ENCODE measurements at places on chromosomes 4 and X.

GRCh38 chr4:8533274-8533865 lies 46.8 kb upstream of the GPR78 start:
- no peak for DNase-seq

DNA sequence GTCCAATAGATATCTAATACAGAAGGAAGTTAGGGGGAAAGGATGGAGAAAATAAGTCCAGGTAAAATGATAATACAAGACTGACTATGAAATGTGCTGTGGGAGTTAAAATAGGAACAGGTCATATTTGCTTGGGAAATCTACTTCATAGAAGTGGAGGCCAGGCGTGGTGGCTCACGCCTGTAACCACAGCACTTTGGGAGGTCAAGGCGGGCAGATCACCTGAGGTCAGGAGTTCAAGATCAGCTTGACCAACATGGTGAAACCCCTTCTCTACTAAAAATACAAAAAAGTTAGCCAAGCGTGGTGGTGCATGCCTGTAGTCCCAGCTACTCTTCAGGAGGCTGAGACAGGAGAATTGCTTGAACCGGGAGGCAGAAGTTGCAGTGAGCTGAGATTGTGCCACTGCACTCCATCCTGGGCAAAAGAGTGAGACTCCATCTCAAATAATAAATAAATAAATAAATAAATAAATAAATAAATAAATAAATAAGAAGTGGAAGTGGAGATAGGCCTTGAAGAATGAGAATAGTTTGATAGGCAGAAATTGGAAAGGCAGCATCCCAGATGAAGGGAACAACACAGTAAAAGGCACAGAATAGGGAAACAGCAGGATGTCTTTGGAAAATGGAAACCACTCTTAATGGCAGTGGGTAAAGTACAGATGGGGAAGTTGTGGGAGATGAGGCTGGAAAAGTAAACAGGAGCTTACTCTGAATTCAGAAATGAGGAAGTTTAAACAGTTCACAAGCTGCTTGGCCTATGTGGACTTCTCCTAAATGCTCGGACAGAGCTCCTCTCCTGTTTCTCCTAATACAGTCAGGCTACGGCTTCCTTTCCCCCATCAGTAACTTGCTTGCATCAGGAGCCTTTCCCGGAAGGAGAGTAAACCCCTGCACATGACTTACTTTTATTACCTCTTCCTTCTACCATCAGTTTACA lies 15.1 kb upstream of the GK start:
- no peak for DNase-seq

GRCh38 chr4:70868778-70869177 lies 29.1 kb upstream of the GRSF1 start:
- no peak for DNase-seq

DNA sequence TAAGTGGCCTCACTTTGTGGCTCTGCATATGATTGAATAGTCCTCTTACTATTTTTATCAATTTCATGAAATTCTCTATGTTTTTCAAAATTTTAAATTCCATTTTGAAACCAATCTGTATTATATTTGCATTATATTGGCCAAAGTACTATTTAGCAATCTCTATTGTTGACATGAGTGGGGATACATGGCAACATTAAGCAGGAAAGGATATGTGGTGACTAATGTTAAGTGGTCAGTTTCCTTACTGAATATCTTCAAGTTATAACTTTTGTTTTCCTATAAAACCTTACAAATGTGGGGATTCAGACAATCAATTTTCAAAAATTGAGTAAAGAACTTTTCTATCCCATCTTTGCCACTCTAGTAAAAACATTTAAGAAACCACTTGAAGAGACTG lies 10.2 kb downstream of the BBS7 start:
- DNase-seq: no peak

GRCh38 chrX:11558972-11559371 lies 106.7 kb downstream of the ARHGAP6 start:
- no peak for DNase-seq

- DNase-seq: no peak
These were observed 38.6 kb downstream of the FHDC1 start for GRCh38 chr4:152974468-152975379.

- peak; percentile 38 for DNase-seq
These were observed 9.6 kb upstream of the SLAIN2 start for GRCh38 chr4:48331577-48332330.

- no peak for DNase-seq
These were observed 337.8 kb downstream of the ARHGAP24 start for GRCh38 chr4:85812776-85813175.

- DNase-seq: no peak
These were observed 91.3 kb upstream of the WDR44 start for GRCh38 chrX:118254611-118255010.

GRCh38 chr4:3335385-3335784 lies 42.6 kb downstream of the RGS12 start:
- no peak for DNase-seq

DNA sequence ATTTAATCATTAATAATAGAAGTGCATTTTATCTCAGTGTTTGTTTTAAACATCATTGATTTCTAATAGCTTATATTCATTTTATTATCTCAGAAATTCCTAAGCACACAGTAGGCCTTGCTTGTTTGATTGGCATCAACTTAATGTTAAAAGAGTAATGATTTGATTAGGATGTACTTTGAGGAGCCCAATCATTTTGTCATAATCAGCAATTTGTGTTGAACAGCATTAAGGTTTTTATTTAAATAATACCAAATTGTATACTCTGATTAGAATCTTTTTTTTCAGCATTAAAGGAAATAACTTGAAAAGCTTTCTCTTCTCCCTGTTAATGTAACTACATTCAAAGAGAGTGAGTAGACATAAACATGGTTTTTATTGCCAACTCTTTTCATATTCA lies 2262.0 kb upstream of the TENM3 start:
- DNase-seq: no peak

DNA sequence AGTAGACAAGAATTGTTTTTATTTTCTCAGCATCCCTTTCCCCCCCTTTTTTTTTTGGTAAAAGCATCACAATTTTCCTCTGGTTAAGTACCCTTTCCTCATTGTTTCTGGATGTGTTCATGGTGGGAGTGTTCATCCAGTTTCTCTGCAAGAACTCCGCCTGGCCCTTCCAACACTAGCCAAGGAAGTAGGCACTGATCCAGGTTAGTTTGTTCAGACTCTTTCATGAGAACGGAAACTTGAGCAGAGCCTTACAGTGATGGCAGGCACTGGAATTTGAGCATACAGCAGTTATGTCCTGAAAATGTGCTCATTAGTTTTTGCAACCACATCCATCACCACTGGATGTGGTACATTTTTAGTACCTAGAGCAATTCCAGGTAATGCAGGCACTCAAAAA lies 336.1 kb upstream of the BOD1L1 start:
- DNase-seq: no peak

- no peak for DNase-seq
These were observed 867.7 kb upstream of the HS3ST1 start for GRCh38 chr4:12296366-12296765.

DNA sequence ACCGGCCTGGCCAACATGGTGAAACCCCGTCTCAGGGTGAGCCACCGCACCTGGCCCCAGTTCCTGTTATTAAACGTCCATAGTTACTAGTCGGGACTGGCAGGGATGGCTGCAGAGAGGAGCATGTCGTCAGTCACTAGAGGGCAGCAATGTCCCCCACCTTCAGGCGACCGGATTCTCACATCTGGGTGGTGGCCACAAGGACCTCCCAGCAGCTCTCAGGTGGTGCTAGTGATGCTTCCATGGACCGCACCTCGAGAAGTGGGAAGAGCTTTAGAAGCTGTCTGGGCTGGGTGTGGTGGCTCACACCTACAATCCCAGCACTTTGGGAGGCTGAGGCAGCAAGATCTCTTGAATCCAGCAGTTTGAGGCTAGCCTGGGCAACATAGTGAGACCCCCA lies 13.3 kb upstream of the IL3RA start:
- no peak for DNase-seq

GRCh38 chr4:106238820-106239420 lies 77.1 kb downstream of the TBCK start:
- DNase-seq: no peak

DNA sequence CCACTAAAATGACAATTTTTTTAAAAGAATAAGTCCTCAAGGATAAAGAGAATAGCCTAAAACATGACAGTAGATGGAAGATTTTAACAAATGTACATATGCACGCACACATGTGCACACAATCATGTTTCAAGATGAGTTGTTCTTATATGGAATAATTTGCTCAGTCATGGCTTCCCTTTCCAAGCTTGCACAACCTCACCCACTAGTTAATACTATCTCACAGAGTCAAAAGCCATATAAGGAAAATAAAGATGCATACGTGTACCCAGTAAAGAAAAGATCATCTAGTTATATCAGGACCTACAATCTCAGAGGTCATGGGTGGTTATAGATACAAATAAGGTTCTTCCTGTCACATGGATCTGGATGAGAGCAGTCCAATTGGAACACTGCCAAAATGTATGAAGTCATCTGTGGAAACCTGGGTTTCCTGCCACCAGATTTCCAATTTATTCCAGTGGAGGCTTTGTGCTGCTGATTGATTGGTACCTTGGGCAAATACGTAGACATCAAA lies 56.1 kb downstream of the FAM13A start:
- DNase-seq: no peak

DNA sequence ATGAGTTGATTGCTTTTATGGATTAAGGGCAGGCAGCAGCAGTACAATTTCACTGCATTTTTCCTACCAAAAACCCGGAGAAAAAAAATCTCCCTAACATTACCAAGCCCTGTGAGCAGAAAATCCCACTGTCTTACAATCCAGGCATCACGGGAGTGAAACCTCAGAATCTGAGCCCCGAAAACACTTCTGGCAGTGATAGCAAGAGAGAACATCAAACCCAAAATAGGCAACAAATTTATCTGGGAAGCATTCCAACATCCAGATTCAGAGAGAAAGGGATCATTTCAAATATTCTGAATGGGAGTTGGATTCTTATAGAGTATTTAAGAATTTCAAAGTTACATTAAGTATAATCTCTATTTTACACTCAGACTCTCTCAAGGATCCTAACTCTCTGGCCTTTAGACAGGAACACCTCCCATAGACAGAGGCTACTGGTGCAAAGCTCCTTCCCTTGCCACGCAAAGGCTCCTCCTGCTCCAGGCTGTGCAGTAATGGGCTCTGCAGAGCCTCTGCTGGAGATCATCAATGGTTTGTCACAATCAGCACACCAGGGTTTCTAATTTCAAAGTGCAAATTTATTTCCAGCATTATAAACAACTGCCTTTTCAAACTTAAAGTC lies 256.9 kb downstream of the PARM1 start:
- no peak for DNase-seq

GRCh38 chr4:1490011-1490653 lies 83.9 kb upstream of the NKX1-1 start:
- DNase-seq: no peak

DNA sequence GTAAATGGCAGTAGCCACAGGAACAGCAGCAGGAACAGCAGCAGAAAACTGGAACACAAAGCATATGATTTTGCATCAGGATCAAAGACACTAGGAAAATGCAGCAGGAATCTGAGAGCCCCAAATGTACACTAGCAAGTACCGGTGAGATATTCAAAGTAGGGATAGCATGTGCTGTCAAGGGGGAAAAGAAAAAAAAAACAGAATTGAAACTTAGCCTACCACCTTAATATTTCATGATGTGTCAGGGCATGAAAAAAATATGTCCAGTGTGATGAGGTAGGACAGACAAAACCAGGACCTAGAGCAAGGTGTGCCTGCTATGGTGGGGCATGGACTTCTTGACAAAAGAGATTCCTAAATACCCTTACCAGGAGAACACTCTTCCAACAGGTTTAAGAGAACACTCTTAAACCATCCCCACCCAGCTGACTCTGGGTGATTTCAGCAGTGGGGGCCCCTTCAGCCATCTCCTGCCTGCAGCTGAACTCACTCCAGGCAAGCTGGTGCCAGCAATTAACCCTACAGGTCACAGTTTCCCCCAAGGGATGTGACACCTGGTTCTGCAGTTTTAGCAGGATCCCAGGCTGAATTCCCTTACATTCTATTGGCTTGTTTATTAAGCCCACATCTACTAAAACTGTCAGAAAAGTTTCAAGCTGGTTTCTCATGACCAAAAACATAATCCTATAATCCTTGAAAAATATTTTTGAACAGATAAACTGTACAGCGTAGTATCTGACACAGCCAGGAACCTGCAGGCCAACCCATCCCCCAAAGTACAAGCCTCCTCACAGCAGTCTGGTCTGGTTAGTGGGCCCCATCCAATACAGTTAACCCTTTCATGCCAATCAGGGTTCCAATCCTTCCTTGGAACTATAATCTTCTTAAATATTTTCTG lies 62.9 kb upstream of the FMR1 start:
- no peak for DNase-seq

DNA sequence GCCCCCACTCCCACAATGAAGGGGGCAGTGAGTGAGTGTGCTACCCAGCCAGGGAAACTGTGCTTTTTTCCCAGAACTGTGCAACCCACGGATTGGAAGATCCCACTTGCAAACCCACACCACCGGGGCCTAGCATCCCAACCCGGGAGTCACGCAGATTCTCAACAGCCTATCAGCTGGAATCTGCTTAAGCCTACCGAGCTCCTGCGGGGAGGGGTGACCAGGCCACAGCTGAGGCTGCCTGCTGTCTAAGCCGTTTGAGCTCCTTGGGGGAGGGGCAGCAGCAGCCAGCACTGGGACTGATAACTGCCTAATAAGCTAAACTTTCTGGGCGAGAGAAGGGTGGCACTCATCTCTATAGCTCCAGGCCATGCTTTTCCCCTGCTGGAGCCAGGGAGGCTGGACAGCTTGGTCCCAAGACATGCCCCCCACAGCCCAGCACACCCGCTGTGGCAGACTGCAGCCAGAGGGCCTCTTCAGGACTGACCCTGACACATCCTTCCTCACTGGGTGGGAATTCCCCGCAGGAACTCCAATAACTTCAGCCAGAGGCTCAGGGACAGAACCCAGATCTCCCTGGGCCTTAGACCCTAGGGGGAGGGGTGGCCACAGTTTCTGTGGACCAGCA lies 161.3 kb upstream of the MAGEB18 start:
- DNase-seq: no peak

DNA sequence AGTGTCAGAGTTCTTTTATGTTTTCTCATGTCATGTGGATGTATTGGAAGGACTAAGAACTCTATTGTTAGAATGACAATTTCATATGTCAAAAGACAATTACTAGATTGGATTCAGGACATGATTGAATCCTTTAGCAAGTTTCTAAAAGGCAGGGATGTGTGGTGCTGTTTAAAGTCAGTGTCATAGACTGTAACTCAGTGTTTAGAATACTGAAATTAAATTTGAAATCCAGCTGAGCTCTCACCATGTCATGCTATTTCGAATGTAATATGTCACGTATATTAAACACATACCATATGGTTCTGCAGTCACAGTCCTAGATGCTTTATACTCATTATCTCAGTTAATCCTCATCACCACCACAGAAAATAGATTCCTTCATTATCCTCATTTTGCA lies 7.8 kb downstream of the GUCY1B1 start:
- DNase-seq: no peak

- DNase-seq: no peak
These were observed 1.8 kb downstream of the TAPT1 start for GRCh38 chr4:16224264-16225166.
